ENCODE measurements at places on chromosomes 5 and 9.

DNA sequence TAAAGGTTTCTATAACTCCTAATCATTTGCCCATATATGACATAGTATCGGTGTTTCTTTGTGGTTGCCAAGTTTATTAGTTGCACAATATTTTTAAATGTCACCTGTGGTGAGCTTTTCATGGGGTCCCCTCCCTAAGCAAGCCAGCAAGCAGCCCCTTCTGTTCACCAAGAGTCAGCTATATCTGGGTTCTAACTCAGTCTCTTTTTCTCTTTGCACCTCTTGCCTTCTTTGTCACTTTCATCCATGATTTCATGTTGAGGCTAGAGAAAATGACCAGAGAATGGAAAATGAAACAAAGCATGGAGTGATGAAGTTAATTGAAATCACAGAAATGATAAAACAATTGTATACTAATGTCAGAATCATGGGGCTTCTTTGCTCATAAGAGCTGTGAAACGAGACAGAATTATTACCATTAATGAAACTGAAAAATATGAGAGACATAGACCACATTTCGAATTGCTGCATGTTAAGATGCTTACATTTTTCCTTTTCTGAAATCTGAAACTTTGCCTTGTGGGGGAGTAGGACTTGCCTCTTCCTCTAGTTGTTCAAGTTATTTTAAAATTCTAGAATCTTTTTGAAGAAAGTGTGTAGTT lies 75.7 kb downstream of the CAMK4 start:
- DNase-seq, result no peak

DNA sequence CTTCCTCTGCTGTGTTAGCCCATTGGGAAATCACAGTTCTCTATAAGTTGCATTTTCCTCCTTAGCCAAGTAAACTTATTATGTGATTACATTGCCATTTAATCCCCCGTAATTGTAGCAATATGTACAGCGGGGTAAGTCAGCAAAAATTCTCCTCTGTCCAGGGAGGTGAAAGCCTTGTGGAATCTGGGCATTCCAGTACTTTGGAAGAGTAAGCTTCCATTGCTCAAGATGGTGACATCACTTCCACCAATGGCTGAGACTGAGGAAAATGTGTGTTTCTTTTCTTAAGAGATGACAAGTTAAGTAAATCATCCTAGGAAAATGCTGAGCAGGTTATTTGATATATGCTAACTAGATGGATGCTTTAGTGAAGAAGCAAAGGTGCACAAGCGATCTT lies 436.7 kb downstream of the CETN3 start:
- DNase-seq, result no peak

DNA sequence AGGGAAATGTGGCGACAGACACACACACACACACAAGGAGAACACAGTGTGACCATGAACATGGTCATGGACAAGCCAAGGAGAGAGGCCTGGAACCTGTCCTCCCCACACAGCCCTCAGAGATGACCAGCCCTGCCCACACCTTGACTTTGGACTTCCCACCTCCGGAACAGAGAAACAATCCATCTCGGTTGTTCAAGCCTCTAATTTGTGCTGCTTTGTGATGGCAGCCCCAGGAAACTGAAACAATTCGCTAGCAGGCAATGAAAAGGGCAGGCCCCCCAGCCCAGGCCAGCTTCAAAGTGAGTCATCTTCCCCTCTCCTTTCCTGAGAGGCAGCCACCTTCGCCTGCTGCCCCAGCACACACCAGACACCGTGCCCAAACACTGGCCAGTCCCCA lies 47.7 kb downstream of the NSUN2 start:
- no peak for DNase-seq

DNA sequence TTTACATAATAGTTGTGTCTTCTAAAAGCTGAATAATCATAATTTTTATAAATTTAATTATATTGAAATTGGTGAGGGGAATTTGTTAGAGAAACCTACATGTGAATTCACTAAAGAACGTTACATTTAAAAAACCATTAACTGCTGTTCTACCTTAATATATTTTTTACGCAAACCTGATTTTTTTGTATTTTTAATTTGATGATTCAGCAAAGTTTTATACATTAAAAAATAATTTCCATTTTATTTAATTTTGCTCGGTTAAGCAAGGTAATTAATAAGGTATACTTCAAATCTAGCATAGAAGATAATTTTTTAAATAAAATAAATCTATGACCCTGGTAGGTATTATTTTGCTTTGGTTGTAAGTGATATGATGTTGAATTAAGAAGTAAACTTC lies 114.3 kb downstream of the SNCAIP start:
- DNase-seq, result no peak

DNA sequence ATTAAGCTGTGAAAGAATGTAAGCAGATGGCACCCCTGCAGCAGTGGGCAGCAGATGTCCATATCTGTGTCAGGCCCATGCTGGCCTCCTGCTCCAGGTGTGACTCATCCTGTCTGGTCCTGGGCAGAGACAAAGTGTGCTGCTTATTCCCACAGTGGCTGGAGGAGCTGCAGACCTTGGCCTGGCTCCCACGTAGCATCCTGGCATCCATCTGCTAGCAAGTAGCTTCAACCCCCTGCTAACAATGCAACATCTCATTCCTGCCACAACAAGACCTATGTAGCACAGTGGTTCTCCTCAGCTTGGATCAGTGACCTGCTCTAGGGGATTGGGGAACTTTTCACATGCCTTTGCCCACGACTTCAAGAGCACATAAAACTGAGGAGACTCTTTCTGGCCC lies 126.4 kb upstream of the SLC12A2 start:
- DNase-seq, result peak; percentile 29

DNA sequence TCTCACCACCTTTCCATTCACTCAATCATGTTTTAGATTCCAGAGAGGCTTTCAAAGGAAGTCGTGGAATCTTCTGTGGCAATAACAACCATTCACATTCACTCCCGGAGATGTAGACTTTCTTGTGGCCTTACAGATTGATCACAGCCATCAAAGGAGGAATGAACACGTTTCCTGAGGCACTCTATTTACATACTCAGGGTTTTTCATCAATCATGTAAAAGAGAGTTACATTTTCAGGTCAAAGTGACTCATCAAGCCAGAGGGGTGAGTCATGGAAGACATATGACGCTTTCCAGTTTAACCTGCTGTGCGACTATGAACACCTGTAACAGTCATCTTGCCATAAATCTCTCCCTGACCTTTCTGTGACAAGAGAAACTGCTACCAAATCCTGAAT lies 39.3 kb upstream of the RAD23B start:
- peak; percentile 12 for DNase-seq

- DNase-seq, result no peak
These were observed 41.8 kb upstream of the NR5A1 start for GRCh38 chr9:124549016-124549415.

GRCh38 chr9:14030375-14031059 lies 283.4 kb downstream of the NFIB start:
- DNase-seq, result peak; percentile 7

DNA sequence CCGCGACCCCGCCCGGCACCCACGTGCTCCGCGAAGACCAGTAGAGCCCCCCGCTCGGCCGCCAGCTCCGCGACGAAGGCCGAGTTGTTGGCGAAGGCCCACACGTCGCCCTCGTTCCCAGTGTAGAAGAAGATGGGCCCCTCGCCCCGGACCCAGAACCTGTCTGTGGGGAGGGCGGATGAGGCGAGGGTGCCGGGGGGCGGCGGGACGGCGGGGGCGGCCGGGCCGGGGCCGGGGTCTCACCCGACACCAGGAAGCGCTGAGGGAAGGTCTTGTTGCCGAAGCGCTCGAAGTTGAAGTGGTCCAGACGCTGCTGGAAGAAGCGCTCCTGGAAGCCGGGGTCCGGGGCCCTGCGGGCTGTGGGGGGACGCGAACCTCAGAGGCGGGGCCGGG lies 317 bp downstream of the DPP7 start:
- DNase-seq, result no peak

- no peak for DNase-seq
These were observed 182.2 kb downstream of the KCTD16 start for GRCh38 chr5:144352732-144353317.

DNA sequence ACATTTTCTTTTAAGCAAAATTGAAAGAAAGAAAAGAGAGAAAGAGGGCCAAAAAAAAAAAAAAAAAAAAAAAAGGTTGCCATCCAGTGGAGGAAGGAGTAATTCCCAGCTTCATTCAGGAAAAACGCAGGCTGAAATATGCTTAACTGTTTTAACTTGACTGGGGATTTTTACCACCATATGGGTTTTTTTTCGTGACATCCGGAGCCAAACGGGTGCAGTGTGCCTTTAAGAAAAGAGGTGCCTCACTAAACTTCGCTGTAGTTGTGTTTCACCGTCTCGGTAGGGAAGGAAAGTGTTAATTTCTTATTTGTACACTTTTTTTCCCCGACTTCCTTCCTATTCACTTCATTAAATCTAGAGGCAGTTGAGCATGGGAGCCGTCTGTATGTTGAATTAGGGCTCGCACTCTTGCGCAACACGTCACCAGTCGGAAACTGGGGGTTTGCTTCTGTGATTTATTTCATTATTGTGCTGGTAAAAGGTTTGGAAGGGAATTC lies 143.0 kb downstream of the SMARCA2 start:
- DNase-seq, result peak; percentile 33

DNA sequence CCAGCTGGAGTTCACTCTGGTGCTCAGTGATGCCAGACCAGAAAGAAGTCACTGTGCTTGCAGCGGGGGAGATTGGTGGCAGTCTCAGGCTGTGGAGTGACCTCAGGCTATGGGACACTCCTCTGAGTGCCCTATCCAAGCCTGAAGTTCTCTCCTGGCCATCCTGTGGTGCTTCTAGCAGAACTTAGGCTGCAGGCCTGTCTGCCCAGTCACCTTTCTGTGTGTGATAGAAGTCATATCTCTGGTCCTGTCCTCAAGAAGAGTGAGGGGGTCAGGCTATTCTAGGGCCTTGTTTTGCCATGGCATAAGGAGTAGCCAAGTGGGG lies 9.3 kb downstream of the PDLIM4 start:
- DNase-seq, result no peak

- no peak for DNase-seq
These were observed 424 bp downstream of the HNRNPA0 start for GRCh38 chr5:137753691-137754187.

GRCh38 chr9:122213589-122214413 lies 15.0 kb downstream of the LHX6 start:
- no peak for DNase-seq

- DNase-seq, result no peak
These were observed 33.2 kb upstream of the GGTA1 start for GRCh38 chr9:121532881-121533280.

GRCh38 chr9:136806631-136807201 lies 1.0 kb upstream of the RABL6 start:
- no peak for DNase-seq

GRCh38 chr5:168753691-168754254 lies 174.6 kb upstream of the PANK3 start:
- DNase-seq, result no peak

- no peak for DNase-seq
These were observed 13.9 kb downstream of the REXO4 start for GRCh38 chr9:133403766-133404453.

GRCh38 chr9:35538361-35539234 lies 48.7 kb downstream of the RUSC2 start:
- peak; percentile 83 for DNase-seq

- DNase-seq, result no peak
These were observed 43.4 kb upstream of the SH3PXD2B start for GRCh38 chr5:172497591-172498255.

- DNase-seq, result no peak
These were observed 74.5 kb downstream of the PRR16 start for GRCh38 chr5:120538644-120539043.

DNA sequence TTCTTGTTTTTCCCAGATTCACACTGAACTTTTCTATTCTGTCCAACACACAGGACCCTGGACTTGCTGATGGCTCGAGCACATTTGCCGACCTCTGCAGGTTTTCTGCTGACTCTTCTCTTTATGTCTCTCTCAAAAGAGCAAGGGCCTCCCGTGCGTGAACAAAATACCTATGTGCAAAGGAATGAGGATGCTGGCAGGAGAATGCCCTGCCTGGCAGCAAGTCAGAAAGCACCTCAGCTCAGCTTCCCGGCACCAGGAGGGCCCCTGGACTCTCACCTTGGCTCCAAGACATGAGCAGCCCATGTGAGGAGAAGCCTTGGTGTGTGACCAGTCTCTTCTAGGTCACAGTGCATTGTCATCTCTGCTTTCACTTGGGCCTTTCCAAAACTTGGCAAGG lies 36.1 kb downstream of the PAPPA start:
- no peak for DNase-seq

DNA sequence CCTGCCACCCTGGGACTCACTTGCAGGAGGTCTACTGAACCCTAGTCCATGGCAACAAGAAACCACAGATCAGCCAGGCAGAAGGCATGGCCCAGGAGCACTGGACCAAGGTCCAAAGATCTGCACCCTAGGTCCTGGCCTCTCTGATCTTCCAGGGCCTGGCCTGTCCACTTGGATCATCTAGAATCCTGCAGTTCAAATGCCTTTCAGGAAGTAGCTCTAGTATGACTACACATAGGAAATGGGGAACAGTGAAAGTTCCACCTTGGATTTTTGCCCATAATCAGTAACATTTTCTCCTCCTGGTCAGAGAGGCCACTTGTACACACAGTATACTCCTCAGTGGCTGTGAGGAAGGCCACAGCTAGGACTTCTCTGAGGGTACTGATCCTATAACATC lies 11.5 kb downstream of the ANXA6 start:
- DNase-seq, result no peak

- DNase-seq, result peak; percentile 46
These were observed 110.0 kb downstream of the LURAP1L start for GRCh38 chr9:12884736-12885395.

Data from AG08396 (cell line).